ENCODE measurements at places on chromosomes 4 and X.
A peak's percentile ranks its signal among the peaks of the same experiment; 100 is the strongest.

DNA sequence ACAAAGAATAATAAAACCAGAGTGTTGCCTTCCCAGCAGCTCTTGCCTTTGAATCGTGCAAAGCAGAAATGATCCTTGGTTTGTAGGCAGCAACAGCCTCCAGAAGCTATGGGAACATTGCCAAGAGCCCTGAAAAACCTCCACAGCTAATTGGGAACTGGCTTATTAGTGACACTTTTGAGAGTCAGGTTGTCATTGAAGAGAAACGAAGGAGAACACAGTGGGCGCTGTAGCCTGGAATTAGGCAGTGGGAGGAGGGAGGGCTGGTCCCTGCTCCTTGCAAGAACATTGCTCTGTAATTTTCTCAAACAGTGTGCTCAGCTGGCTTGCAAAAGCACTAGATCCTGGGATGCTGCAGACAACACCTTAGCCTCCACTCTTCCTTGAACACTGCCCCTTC, 331.5 kb upstream of the EMCN start:
- no peak for DNase-seq

DNA sequence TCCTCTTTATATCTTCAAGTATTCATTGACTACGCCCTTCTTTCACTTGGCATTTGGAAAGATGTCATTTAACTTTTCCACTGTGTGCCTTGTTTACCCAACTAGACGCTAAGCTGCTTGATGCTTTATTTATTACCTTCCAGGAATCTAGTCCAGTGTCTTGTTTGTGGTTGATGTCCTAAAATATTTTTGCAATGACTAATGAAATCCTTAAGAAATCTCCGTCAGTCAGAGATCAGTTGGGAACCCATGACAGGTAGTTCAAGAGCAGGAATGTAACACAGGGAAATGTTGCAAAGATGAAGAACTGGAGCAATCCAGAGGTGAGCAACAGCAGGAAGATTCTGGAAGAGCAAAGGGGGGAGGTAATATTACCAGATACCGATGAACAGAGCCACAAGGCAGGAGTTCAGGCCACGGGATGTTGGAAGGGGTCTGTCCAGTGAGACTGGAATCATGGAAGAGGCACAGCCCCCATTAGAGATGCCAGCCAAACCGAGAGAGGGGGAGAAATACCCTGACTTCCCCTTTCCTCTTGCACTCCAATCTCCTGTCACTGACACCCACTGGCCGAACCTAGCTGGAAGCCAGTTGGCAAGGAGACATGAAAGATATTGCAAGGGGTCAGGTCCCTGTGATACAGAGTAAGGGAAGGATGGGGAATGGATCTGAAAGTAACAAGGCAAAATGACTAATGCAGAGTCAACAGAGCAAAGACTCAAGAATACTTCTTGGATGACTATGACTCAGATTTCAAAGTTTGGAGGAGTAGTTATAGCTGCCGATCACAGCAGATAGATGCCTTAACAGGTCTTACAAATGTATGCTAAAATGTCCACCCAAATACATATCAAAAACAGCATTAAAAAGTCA, 62.7 kb upstream of the PHKA2 start:
- no peak for DNase-seq

DNA sequence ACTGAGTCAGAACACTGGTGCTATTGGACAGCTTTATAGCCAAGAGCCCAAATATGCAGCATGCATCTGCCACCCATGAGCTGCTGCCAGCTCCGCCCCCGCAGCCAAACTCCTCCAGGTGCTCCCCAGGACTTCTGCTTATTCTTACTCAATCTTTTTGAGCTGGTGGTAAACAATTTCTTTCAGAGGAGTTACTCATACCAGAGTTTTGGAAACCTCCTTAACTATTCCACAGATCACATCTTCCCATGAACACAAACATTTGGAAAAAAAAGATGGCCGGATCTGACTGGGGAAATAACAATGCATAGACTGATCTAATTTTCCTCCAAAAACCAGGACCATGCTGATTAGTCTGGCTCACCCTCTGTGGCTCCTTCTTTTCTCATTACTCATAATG, 399.9 kb downstream of the GPM6A start:
- DNase-seq, result no peak

GRCh38 chr4:93835929-93836328, 7.4 kb downstream of the ATOH1 start:
- no peak for DNase-seq

GRCh38 chr4:58406762-58407161, 1296.6 kb upstream of the IGFBP7 start:
- DNase-seq, result no peak

GRCh38 chr4:59664771-59665170, 1535.4 kb upstream of the ADGRL3 start:
- no peak for DNase-seq

- DNase-seq, result no peak
These were observed 738.6 kb upstream of the GRIA3 start for GRCh38 chrX:122445466-122445865.

- no peak for DNase-seq
These were observed 15.6 kb upstream of the CWH43 start for GRCh38 chr4:48970471-48970921.

DNA sequence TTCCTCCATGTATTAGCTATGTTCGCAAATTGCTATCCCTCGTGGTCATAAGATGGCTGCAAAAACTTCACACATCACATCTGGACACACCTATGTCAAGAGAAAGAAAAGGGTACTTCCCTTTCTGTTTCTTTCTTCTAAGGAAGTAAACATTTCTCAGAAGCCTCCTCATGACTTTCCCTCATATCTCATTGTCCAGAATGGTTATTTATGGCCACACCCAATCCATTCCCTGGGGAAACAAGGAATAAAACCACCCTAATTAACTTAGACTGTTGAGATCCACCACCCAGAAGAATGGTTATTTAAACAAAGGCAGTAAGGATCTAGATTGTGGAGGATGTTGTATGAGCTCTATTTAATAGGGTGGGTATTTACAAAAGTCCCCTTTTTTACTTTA, 160.8 kb upstream of the LNX1 start:
- DNase-seq, result no peak

GRCh38 chr4:108325561-108325960, 156.8 kb upstream of the LEF1 start:
- DNase-seq, result no peak

DNA sequence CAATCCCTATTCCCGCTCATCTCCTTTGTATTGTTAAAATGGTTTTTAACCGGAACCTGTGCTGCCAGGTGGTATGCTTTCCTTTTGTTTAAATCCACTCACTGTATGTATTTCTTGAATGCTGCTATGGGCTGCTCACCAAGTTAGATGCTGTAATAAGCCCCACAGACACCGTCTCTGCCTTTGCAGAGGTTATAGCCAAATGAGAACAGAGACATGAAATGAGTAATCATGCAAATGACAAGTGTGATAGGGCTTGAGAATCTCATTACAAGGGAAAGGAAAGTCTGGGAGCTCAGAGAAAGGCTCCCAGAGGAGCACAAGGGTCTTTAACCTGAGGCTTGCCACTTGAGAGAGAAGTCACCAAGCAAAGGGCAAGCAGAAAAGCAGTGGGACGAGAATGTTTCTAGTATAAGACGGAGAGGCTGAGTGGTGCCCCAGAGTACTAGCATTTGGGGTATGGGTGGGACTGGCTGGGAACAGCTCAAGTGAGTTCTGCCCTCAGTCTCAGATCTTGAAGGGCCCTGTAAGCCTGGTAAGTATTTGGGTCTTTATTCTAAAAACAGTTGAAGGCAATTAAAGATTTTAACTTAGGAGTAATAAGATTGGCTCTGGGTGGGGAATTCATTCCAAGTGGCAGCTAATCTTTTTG, 110.8 kb upstream of the H2AZ1 start:
- DNase-seq, result no peak

DNA sequence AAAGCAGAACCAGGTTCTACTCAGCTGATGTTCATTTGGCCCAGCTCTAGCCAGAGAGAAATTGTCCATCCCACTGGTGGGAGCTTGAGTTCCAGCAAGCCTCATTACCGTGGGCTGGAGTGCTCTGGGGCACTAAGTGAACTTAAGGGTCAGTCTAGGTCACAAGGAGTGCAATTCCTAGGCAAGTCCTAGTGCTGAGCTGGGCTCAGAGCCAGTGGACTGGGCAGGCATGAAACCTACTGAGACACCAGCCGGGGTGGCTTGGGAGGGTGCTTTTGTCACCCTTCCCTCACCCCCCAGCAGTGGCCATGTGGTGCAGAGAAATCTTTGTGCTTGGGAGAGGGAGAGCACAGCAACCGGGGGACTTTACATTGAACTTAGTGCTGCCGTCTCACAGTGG, 39.4 kb downstream of the GSX2 start:
- no peak for DNase-seq

DNA sequence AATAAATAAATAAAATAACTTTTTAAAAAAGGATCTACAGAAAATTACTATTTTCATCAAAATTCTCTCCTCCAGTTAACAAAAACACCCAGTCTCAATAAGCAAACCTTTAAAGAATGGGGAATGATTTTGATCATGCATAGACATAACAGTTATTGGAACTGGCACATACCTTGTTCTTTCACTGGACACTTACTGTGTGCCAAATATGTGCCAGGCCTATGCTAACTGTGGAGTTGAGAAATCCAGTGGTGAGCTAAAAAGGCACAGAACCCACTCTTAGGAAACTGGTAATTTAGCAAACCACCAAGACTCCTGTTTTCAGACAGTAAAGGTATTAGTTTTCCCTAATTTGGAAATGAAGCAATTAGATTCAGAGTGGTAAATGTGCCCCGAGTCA, 39.1 kb downstream of the CLOCK start:
- no peak for DNase-seq

GRCh38 chr4:67167849-67168248, 377.5 kb downstream of the CENPC start:
- no peak for DNase-seq

DNA sequence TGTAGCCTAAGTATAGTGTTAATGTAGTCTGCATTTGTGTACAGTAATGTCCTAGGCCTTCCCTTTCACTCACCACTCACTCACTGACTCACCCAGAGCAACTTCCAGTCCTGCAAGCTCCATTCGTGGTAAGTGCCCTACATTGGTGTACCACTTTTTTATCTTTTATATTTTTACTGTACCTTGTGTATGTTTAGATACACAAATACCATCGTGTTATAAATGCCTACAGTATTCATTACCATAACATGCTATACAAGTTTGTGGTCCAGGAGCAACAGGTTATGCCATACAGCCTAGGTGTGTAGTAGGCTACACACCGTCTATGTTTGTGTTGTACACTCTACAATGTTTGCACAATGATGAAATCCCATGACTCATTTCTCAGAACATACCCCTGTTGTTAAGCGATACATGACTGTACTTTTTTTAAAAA, 15.4 kb downstream of the TSPAN5 start:
- no peak for DNase-seq

- peak; percentile 60 for DNase-seq
These were observed 95.6 kb downstream of the AFAP1 start for GRCh38 chr4:7843831-7844593.

GRCh38 chrX:67619253-67619652, 75.4 kb downstream of the AR start:
- DNase-seq, result no peak

DNA sequence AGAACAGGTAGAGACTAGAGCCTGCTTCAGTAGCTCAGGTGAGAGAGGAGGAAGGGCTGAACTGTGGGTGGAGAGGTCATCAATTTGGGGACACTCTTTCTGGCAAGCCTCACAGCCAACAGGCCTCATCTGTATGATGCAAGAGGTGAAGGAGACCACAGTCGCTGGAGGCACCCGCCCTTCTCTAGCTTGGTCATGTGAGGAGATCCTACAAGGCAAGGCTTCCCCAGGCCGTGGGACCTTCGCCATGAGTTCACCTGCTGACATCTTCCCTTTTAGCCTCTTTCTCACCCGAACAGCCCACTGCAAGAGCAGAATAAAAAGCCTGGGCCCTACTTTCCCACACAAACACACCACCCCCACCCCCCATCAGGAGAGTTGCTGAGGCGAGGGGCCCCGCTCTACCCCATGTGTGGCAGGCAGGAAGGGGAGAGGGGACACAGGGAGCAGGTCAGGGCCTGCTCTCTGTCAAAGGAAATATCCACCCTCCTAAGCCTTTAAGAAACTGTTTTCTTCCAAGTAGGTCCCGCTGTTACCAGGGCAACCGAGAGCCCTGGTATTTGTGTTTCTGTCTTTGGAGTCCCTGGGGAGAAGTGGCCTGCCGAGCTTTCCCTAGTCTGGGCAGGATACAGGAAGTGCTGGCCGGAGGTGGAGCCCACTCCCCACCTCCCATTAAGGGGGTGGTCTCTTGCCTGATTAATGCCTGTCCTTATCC, 8.1 kb downstream of the RTL5 start:
- DNase-seq, result no peak

GRCh38 chr4:55435141-55435841, 39.5 kb downstream of the TMEM165 start:
- no peak for DNase-seq

GRCh38 chr4:68183417-68183816, 53.7 kb upstream of the TMPRSS11F start:
- DNase-seq, result no peak

GRCh38 chr4:116705466-116705865, 379.9 kb downstream of the TRAM1L1 start:
- DNase-seq, result no peak

DNA sequence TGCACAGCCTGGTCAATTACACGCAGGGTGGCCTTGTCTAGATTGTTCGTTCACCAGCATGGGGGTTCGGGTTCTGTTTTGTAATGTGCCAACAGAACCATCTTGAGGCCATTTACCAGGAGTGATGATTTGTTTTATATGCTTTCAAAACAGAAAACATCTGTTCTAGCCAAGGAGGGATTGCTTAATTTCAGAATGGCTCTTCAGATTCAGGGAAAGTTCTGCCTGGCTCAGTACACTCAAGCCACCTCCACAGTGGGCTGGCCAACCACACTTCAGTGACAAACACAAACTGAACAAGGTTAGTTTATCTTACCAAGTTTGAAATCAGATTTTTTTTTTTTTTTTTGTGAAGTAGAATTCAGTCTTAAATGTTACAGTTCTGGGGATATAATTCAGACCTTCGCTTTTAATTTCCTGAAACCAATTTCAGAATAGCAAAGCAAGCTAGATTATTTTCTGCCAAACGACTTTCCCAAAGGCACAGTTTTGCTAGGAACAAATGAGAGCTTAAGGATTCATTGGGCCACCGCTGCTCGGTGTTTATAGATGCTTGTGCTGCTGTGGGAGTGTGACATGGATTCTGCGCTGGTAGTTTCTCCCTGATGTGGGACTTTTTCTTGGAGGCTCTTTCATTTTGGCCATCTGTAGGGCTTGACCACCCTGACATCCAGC, 23.4 kb downstream of the SMS start:
- no peak for DNase-seq

DNA sequence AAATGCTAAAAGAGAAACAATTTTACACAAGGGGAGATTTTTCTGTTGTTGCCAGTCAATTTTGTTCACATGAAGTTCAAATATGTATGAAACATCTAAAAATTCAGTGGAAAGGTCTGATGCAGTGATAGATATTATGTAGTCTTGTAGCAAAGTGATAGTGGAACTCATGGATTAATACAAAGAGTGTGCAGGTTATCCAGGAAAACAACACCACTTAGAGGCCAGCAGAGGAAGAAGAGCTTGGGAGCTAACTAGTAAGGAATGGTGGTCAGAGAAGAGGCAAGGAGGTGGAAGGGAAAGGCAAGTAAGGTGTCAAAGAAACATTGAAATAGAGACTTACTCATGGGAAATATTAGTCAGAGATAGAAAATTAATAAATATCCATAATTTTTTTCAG, 395.6 kb downstream of the MAPK10 start:
- DNase-seq, result no peak

Measured in stimulated activated CD4-positive, alpha-beta T cell treated with anti-CD3 and anti-CD28 coated beads, Interleukin-1b, Interleukin-23, amount 100 ng/mL, for 24 hours (primary cell).